T-helper 9 cell (primary cell): ENCODE measurements at places on chromosomes 11 and 22.

DNA sequence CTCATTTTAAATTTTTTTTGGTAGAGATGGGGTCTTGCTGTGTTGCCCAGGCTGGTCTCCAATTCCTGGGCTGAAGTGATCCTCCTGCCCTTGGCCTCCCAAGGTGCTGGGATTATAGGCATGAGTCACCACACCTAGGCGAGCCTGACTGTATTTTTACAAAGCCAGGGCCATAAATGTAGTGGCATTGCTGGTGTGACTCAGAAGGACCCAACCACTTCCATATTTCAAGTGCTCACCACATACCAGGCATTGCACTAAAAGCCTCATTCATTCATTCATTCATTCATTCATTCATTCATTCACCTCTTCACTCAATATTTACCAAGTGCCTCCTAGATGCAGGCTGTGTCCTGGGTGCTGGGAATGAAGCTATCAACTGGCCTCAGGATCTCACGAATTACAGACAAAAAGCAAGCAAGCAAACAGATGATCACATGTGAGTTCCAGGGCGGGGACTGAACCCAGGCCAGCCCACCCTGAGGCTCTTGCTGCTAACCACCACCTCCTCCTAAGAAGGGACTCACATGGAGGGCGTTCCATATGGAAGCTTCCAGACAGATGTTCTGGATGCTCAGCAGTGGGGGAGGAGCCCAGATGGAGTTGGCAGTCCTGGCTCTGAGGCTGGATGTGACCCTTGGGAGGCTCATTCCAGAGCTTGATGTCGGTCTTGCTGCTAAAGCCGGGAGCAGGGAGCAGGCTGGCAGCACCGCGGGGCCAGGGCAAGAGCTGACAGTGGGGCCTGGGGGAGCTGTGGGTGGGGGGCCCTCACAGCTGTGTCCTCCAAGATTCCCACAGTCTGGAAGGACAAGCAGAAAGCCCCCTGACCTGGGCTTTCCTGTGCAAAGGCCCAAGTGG, 158.8 kb downstream of the CTTN start:
- no peak for DNase-seq

- DNase-seq = no peak
Measured at GRCh38 chr22:29830585-29830984, 7.5 kb downstream of the ASCC2 start.

DNA sequence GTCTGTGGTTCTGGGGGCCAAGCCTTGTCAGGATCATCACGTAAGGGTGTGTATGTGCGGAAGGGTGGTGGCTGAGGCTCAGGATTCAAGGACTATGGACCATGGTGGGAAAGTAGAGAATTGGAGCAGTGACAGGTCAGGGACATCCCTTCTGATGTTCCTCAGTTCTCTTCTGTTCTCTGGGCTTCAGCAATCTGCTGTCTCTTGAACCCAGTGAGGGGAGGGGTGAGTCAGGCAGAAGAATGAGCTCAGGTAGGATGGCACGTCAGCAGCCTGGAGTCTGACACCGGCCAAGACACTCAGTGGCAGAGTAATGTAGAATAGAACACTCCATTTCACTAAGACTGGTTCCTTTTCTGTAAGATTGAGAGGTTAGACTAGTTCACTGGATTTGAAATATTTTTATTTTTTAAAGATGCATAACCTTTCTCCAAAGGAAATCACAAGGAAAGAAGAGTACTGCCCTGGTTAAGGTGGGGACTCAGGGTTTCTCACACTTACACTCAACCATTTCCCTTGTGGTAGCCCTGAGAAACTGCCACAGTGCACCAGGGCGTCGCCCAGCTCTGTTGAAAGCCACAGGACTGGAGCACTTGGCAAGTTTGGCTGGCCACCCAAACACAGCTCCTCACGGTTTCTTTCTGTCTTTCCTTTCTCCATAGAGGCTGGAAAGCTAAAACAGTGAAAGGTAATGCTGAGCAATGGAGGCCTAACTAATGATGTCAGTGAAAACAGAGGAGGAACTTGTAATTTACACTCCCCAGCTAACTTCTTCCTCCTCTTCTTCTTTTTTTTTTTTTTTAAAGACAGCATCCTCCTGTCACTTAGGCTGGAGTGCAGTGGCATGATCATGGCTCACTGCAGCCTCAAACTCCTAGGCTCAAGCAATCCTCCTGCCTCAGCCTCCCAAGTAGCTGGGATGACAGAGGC, 23.1 kb upstream of the MICAL2 start:
- DNase-seq = peak; percentile 32

DNA sequence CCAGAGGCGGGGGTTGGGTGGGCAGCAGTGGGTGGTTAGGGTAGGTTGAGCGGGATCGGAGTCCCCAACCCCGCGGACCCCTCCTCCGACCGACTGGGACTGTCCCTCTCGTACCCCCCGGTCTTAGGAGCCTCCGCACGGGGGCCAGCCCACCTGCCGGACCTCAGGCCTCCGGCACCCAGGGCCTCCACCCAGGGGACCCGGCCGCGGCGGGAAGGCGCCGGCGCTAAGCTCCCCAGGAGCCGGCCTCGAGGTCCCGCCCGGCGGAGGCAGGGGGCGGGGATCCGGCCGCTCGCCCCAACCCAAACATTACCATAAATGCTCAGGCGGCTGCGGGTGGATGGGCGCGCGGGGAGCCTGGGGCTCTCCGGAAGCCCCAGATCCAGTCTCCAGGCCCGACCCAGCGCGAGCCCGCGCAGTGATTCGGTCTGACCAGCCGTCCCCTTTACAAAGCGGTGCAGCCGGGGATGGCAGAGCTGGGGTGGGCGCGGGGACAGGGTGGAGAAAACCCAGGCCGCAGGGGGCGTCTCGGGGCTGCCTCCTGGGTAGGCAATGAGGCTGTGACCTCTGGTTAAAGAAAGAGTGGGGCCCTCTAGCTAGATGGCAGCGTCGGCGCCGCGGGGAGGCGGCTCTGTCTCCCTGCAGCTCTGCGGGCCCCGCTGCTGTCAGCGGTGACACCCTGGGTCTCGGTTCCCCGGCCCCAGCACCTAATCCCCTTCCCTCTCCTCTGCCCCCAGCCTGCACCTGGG, 4.0 kb upstream of the MCAM start:
- peak; percentile 48 for DNase-seq
